PC-3 (cell line): ENCODE measurements at places on chromosomes 2 and 18. TPM values are rescaled to one million over a fixed set of nuclear protein-coding genes. Genes with fewer than 3 reads are reported as not detected.

The RUFY4 gene
- not detected in 2 replicates for total RNA-seq

The TUBA4B gene
- total RNA-seq: not detected in 2 replicates

The STON1 gene
- total RNA-seq: 1.2 TPM in 2 replicates

The KIF5C gene
- total RNA-seq: 4.0 and 7.3 TPM in 2 replicates

The AGXT gene
- total RNA-seq: not detected in 2 replicates

The SERPINB2 gene
- total RNA-seq: 5.8 and 9.9 TPM in 2 replicates

The AQP4 gene
- total RNA-seq: not detected in 2 replicates

The NEUROD1 gene
- not detected in 2 replicates for total RNA-seq

The C1QL2 gene
- not detected in 2 replicates for total RNA-seq

The OR6B2 gene
- total RNA-seq: not detected in 2 replicates
